T-helper 1 cell (primary cell): ENCODE measurements at places on chromosomes 1 and 21.

- DNase-seq: no peak
These were observed 105.9 kb downstream of the LAMC2 start for GRCh38 chr1:183291802-183292514.

GRCh38 chr1:178724728-178725465, at the start of gene RALGPS2:
TSS of gene RALGPS2 (plus strand) at chr1:178725244. CDS start at chr1:178776765, 51,521 bp downstream.
- peak; percentile 48 for DNase-seq

DNA sequence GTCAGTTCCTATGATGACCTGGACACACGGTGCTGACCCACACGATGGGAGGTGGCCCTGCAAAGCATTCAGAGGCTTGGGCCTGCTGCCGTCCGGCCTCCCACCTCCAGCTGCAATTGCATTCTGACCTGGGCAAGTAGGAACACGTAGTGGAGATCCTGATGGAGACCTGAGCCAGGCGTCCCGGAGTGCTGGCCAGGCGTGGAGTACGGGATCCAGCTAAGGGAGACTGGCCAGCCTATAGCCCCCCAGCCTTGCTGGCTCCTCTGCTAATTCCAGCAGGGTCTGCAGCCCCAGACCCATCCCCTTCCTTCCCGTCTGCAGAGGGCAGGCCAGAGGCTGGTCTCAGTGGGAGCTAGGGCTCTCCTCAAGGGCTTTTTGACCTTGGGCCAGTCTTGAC, 11.2 kb downstream of the CD46 start:
- DNase-seq: no peak

GRCh38 chr1:223179786-223180185, 36.7 kb upstream of the TLR5 start:
- no peak for DNase-seq

GRCh38 chr1:29324771-29325351, 88.5 kb downstream of the PTPRU start:
- DNase-seq: no peak

DNA sequence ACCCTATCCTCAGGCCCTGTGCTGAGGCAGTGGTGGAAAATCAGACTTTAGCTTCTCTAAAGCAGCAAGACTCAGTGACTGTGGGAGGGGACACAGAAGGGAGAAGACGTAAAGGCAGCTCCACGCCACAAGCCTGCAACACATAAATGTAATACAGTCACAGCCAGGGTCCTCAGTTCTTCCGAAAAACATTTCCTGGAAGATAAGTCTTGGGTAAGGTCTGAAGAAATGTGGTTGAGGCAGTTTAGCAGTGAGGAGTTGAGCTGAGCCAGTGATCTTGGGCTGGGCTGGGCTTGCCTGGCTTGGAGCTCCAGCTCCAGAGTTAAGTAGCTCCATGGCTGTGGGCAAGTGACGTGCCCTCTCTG, 127.8 kb upstream of the ADAR start:
- DNase-seq: no peak

- no peak for DNase-seq
These were observed 44.8 kb downstream of the USP1 start for GRCh38 chr1:62481681-62482080.
